CD4-positive, alpha-beta T cell treated with Interleukin-17A for 1 hour (primary cell): ENCODE measurements at places on chromosomes 7 and 10.

DNA sequence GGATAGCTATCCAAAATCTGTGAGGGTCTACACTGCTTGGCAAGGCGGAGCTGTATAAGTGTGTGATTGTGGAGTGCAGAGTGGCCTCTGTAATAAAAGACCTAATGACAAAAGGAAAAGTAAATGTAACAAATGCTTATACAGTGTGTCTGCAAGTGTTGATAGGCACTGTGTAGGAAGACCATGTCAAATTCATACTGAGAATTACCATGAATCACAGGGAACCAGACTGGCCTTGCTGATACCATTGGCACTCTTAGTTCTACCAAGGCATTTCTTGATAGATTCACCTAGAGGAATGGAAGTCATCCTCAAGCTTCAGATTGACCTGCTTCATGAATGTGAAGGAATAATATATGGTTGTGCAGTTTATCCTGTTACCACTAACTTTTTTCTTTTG lies 58.8 kb downstream of the CYCS start:
- no peak for DNase-seq

GRCh38 chr10:4216726-4217125 lies 431.7 kb upstream of the KLF6 start:
- DNase-seq, result no peak

- no peak for DNase-seq
Observed at GRCh38 chr10:115001506-115002381, 63.7 kb downstream of the TRUB1 start.

DNA sequence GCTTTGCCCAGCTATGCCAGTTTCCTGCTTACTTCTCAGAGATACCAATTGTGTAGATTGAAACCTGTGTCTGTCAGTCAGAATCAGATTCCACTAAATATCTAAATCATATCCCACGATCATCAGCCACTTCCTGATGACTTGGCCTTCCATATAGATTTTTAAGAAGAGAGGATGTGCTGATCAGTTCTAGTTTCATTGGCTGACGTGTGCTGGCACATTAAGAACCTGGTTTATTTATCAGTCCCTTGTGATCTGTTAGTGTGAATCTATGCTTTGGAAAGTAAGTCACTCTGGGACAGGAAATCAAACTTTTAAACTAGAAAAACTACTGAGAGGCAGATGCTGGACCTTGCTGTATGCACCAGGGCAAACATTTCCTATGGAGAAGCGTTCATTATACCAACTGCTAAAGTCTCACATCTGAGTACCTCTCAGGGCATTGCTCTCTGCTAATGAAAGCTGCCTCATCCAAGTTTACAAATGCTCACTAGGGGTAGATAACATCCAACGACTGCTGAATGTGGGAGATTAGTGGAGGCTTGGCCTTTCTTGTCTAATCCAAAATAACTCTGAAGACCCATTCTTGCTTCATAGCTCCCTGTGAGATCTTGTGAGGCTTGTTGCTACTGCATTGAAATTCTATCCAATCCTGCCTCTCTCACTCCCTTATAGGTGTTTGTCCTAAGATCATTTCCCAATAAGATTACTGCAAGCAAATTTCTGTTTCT lies 109.1 kb downstream of the ARL4A start:
- DNase-seq, result no peak

DNA sequence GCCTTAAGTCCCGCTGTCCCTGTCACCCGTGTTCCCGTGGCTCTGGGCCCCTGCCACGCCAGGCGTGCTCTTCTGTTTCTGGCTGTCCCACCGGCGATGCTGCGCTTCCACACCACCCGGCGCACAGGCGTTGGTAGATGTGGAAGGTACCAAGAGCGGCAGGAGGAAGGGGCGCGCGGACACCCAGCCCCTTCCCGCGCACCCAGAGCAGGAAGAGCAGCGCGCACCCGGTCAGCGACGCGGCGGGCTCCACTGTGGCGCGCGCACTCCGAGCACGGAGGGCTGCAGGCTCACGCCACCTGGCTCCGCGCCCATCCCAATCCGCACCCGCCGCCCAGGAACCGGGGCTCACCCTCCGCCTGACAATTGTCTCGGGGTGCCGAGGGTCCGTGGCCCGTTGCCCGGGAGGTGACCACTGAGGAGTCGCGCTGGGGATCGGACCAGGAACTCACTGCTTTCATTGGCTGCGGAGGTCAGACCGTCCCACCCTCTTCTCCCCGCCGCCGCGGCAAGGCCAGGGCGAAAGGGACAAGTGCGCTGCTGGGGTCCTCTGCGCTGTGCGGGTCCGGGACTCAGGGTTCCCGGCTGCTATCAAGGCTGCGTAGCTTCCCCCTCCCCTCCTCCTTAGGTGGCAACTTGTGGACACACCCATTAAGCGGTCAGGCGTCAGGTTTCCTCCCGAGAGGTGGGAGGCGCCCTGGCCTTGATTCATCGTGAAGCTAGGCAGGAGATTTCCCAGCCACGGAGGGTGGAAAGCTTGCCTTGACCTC lies 121.6 kb upstream of the ZNF92 start:
- peak; percentile 49 for DNase-seq

DNA sequence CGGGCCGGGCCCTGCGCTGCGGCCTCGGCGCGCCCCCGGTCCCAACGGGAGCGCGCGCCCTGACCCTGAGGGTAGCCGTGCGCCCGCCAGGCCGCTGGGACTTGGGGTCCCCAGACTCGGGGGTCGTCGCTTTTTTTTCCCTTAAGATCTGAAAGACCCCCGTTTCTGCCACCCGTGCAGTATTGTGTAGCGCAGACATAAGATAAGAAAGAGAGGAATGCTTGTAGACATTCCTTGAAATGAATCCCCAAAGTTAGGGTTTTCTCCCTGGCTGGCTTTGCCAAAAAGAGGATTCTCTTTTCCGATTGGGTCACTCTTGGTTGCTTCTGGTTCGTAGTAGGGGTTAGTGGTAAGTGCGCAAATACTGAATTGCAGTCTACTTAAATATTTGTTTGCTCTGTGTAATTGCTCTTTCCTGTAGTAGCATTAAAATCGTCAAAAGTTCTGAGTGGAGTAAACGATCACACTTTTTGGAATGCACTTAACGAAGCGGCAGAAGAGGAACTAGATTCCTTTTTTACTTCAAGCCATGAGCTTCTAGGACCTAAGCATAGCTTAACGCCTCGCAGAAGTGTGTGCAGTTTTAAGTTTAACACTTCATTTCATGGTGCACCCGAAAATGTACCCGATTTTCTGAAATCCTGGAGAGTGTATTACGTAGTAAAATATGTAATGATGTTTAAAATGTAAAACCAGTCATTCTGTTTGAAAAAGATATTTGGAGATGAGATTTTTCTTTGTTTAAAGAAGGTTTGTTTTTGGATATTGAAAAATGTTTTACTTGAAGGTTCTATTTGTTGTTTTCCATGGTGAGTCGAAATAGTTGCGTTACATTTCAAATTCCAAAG lies 1.3 kb downstream of the CUL1 start:
- DNase-seq, result peak; percentile 20

DNA sequence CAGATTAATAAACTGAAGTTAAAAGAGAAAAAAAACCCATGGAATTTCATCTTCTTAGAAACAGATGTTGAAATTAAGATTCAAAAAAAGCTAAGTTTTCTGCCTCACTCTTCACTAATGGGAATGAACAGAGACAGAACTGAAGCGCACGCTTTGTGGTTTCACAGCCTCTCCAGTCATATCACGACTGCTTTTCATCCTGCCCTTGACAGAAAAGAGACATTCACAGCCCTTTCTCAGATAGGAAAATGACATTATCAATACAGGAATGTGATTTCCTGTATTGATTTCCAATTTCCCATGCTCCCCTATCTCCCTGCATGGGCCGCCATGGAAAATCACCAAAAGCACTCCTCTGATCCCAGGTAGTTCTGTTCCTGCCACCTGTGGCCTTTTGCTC lies 108.2 kb downstream of the PFKFB3 start:
- DNase-seq, result no peak

- DNase-seq, result no peak
Observed at GRCh38 chr10:6842722-6843121, 262.6 kb upstream of the PRKCQ start.

DNA sequence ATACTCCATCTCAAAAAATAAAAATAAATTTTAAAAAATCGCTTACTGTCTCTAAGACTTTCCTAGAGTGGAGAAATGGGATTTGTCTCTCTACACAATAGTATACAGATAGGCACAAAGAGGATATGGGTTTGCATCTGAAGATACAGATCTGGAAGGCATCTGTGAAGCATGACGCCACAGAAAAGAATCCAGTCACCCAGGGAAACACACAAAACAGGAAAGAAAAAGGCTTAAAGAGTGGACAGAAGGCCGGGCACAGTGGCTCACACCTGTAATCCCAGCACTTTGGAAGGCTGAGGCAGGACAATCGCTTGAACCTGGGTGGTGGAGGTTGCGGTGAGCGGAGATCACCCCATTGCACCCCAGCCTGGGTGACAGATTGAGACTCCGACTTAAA lies 61.3 kb downstream of the SKIDA1 start:
- DNase-seq, result no peak

DNA sequence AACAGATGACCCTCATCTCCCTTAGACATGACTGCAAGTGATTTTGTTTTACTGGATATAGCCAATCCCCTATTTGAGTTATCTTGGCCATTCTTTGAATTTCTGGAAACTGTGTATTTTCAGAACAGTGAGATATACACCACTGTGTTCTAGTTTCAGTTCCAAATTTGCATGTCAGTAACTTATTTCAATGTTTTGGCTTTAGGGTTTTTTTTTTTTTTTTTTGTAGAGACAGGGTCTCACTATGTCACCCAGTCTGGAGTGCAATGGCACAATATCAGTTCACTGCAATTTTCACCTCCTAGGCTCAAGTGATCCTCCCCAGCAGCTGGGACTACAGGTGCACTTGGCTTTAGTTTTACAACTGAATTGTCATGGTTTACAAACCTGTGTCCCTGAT lies 67.2 kb downstream of the ATAD1 start:
- no peak for DNase-seq

- DNase-seq, result no peak
Observed at GRCh38 chr10:114071178-114071577, 27.5 kb downstream of the ADRB1 start.

DNA sequence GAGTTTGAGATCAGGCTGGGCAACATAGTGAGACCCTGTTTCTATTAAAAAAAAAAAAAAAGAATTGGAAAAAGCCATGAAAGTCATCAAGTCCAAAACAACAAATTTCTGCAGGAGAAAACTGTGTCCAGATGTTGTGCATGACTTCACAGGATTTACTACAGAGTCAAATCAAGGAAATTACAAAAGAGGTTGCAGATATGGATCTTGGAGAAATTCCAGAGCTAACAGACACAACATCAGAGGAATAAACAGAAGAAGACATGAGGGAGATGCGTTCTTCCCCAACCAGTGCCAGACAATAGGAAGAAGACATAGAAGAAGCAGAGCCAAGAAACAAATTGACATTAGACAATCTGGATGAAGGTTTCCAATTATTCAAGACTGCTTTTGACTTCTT lies 24.3 kb upstream of the KCNIP2 start:
- DNase-seq, result no peak

DNA sequence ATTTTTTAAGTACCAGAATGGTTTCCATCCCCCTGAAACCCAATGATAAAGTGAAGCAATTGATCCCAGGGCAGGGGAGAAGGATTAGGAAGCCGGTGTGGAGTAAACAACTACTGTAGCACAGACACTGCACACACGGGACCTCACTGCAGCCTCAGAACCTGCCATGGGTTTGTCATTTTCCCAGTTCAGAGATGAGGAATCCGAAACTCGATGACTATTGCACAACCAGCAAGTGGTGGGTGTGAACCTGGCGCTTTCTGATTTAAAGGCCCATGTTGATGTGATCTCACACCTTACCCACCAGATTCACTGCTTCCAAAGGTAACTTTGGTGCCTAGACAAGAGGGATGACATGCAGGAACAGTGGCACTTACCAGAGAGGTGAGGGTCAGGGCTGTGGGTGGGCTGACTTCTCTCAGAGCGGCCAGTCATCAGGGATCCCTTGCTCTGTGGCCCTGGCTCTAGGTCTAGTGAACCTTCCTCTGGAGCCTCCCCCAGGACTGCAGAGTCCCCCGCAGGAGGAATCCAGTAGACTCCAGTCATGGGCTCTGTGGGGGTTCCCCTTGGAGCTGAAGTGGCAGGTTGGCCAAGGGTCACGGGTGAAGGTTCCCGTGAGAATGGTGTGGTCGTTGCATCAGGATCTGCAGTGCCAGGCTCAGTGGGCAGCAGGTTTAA lies 62.8 kb downstream of the PKD1L1 start:
- no peak for DNase-seq

- no peak for DNase-seq
Observed at GRCh38 chr10:102869258-102870198, at the start of gene AS3MT. AS3MT (plus strand) TSS chr10:102869470; CDS start chr10:102869593, 123 bp downstream.

- no peak for DNase-seq
Observed at GRCh38 chr7:64880322-64881297, 22.5 kb upstream of the ZNF273 start.

- DNase-seq, result no peak
Observed at GRCh38 chr7:100380196-100380595, 6.9 kb downstream of the PILRA start.

DNA sequence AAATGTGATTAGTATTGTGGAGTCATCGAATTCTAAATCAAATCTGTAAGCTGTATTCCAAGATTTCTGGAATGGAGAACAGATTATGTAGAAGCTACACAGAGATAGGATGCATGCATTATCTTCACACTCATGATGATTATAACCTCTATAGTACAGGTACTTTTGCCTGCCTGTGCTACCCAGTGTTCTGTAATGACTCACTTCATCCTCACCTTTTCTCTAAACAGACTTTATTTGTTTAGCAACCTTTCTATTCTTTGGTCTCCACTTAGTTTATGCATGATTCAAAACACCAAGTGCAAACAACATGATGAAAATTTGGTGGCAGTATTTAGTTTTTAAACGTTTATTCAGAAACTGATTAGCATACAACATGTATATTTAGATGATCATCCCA lies 68.4 kb upstream of the PRPS1L1 start:
- DNase-seq, result no peak

DNA sequence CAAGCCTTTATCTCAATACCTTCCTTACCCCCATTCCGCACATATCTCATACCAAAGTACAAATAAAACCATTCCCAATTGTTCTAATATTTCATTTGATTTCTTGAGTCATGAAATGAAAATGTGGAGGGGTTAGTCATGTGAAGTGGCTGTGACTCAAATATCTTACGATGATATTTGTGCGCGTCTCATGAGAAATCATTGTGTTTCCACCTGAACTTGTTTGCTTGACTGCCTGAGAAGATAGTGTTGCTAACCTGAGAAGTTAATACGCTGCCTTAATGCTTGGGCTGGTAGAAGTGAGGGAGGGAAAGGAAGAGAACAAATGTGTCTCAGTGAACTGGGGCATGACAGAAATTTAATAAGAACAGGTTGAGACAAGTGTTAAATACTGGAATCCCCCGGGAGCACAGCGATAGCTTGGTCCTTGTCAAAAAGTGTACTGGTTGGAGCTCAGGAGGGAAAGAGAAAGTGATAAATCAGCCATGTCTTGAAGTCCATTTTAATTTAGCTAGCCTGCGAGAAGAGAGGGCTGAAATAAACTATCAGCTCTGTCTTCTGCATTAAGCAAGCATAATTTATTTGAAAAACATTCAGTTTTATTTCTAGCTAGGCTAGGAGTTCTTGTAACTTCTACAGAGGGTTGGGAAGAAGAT lies 7.2 kb upstream of the EPHA1 start:
- no peak for DNase-seq

GRCh38 chr7:4136501-4137110 lies 545.5 kb upstream of the FOXK1 start:
- no peak for DNase-seq

- DNase-seq, result no peak
Observed at GRCh38 chr7:18212758-18213157, 185.1 kb upstream of the PRPS1L1 start.

- no peak for DNase-seq
Observed at GRCh38 chr10:104796823-104797222, 155.7 kb downstream of the SORCS3 start.
